Right hindlimb (tissue), 1 donor: ENCODE measurements at places on chromosomes 16 and 17.

DNA sequence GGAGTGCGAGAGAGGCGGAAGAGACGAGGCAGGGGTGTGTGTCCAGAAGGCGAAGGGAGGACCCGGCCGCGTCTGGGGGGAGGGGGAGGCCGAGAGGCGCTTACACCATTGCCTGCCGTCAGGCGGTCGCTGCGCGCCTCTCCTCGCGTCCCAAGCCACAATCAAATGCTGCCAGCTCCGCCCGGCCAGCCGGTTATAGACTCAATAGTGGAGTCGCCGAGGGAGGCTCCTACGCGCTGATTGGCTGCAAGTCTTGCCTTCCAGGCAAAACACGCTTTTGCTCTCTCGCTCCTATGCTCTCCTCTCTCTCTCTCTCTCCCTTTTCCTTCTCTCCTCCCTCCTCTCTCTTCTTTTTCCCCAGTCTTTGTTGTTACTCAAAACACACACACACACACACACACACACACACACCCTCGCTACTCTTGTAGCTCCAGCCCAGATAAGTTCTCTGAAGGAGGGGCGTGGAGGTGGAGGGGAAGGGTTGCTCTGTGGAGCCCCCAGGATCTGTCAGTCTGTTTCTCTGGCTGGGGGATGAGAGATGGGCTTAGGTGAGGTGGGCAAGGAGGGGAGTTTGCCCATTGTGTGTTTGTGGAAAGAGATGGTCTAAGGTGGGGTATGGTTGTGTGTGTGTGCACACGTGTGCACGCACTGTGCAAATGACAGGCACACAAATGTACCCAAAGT, at the start of gene DLX3:
TSS of gene DLX3 (minus strand) at position 170 of the 684 bp plus-strand sequence. CDS start 226 bp downstream, outside the sequence.
- peak; percentile 85 for DNase-seq

DNA sequence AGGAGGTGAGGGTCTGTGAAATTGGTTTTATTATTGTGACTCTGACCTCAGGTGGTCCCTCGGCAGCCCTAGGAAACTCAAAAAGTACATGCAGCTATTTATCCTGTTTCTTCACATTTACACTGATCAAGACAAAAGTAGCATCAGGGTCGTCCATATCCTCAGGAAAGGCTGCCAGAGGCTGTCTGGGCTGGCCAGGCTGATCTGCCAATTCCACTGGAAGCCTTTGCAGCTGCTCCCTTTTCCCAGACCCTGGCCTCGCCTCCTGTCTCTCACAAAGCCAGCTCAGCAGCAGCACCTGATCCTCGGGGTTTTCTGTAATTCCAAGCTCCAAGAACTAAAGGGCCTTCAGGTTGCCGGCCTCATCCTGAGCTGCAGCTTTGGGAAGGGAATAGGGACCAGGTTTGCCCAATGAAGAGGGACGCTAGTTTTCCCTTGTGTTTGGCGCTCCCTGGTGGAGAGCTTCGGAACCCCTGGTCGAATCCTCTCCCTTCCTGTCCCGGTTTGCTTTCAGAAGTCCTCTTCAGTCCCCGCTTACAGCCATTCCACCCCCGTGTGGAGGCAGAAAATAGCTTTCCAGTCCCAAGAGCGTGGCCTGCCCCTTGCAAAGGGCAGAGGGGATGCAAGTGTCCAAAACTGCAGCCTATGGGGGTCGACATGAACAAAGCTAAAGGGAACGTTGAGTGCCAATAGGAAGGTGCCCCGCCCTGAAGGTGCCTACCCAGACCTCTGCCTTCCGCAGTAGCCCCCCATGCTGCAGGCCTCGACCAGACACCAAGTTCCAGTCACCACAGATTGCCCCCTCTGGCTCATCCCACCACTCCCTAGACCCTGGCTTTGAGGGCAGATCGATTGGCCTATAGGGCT, 13.4 kb downstream of the MFSD6L start:
- DNase-seq, result peak; percentile 83

- DNase-seq, result peak; percentile 44
Observed at GRCh38 chr17:47707056-47707804, 13.3 kb downstream of the TBKBP1 start.

- DNase-seq, result no peak
Observed at GRCh38 chr17:47839071-47839470, 2.0 kb downstream of the SCRN2 start.

GRCh38 chr17:692116-692515, 22.5 kb downstream of the VPS53 start:
- no peak for DNase-seq

DNA sequence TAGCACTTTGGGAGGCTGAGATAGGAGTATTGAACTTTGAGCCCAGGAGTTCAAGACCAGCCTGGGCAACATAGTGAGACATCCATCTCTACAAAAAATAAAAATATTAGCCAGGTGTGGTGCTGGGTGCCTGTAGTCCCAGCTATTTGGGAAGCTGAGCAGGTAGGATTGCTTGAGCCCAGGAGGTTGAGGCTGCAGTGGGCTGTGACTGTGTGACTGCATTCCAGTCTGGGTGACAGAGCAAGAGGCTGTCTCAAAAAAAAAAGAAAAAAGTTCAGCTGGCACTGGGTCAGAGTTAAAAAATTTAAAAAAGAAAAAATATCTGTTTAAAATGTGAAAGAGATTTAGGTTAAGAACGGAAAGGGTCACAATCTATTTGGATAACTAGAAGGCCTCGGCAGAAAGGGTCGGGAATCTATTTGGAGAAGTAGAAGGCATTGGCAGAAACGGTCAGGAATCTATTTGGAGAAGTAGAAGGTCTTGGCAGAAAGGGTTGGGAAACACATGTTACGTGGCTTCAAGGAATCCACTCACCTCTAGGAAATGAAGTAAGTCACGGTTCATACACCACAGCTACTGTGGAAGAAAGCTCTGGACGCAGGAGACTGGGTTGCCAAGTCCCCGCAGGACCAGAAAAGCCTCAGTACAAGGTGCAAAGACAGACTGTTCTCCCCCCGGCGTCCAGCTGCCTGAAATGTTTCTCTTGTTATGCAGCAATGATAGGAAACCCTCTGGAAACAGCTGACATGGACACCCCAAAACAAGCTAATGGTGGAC, 25.3 kb downstream of the LMF1 start:
- DNase-seq, result no peak

GRCh38 chr17:75625813-75626486, 7.3 kb upstream of the SMIM5 start:
- DNase-seq, result no peak

DNA sequence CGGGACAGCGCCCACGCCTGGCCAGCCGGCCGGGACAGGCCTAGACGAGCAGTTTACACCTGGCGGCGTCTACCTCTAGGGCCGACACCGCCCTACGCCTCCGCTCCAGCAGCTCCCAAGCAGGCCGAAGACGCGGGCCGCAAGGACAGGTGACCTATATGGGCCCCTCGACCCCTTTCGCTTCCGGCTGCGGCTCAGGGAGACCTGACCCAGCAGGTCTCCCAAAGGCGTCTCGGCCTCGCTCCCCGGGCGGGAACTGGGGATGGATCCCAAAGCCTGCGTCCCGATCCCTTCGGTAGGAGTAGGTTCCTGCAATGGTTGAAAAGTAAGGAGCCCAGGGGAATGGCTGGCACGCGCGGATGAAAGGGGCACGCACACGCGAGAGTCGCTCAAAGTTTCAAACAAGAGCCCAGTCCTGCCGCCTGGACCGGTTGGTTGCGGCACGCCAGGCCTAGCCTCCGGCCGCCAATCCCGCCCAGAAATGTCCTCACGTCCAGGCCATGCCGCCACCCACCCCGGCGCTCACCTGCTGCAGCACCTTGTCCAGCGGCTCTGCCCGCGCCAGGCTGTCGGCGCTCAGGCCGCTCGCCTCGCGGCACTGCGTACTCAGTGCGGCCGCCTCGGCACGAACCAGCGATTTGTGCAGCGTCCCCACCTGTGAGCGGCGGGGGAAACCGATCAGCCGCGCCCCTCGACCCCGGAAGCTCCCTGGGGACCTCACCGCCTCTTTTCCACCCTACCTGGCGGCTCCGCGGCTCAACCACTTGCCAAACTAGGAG, 630 bp downstream of the ESRP2 start:
- DNase-seq, result no peak

- DNase-seq, result no peak
Observed at GRCh38 chr16:21235199-21235585, 1.7 kb downstream of the ANKS4B start.

DNA sequence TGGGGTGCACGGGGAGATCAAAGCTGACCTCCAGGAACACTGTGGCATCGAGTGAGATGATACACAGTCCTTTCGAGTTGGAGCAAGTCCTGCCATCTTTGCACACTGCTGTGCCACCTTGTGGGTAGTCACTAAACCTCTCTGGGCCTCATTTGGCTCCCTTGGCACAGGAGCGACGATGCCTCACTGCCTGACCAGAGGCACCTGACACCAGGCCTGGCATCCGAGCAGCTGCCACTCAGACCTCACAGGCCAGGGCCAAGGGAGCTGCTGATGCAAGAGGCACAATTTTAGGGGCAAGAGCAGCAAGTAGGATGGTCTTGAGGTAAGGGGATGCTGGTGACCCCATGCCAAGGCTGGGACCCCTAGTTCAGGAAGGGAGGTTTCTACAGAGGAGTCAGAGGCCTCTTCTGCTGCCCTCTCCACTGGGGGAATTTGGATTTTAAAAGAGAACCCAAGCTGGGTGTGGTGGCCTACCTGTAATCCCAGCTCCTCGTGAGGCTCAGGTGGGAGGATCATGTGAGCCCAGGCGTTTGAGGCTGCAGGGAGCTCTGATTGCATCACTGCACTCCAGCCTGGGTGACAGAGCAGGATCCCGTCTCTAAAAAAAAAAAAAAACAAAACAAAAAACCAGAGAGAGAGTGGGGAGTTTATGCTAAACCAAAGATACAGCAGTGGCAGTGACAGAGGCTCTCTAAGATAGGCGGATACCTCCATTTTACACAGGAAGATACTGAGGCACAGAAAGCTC, 6.7 kb upstream of the ADGRG1 start:
- no peak for DNase-seq

DNA sequence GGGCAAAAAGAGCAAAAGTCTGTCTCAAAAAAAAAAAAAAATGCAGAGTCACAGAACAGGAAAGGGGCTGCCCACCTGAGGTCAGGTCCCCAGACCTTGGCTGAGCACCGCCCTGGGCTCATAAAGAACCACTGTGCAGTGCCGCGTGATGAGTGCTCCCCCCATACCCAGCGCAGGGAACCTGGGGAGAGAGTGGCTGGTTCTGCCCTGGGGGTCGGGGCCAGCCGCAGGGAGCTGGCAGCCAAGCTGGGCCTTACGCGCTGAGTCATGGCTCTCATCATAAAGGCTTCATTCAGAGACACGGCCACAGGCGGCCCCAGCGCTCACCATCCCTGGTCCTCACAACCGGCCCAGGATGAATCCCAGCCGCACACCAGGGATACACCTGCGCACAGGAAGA, 80.7 kb downstream of the RAB11FIP4 start:
- peak; percentile 48 for DNase-seq

- DNase-seq, result no peak
Observed at GRCh38 chr16:5220705-5221104, 123.1 kb upstream of the EEF2KMT start.

DNA sequence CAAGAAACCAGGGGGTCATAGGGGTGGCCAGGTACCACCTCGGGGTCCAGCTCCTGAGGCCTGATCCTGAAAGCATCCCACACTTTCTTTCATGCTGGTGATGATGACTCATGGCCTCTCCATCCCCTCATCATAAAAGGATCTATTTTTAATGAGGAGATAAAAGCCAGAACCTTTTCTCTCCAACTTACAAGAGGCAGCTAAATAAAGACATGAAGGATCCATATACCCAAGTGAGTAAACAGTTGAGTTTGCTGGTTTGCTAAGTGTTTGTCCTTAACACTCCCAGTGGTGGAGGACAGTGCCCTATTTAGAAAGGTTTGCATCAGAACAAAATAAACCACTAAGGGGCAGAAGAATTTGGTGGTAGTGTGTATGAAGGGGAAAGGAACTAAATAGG, 383.8 kb downstream of the GRIN2A start:
- DNase-seq, result no peak

DNA sequence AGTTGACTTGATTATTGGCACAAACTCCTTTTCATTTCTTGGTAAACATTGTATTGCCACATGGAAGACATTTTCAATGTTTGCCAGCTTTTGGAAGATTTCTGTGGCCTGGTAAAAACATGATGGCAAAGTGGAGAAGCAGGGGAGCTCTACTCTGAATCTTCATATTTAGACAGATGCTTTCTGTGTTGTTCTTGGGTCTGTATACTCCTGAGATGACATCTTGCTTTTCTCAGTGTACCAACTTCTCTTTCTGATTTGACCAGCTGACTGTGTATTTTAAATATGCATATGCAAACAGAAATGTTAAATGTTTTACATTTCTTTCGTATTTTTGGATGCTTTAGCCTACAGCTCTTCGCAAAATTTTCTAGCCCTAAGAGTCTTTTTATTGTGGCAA, 366.2 kb upstream of the MON1B start:
- DNase-seq, result no peak

- no peak for DNase-seq
Observed at GRCh38 chr17:56822725-56823124, 11.0 kb downstream of the C17orf67 start.

GRCh38 chr17:49963626-49964302, 5.2 kb upstream of the DLX4 start:
- peak; percentile 38 for DNase-seq

- peak; percentile 89 for DNase-seq
Observed at GRCh38 chr16:11032922-11033291, 88.5 kb downstream of the CLEC16A start.

- no peak for DNase-seq
Observed at GRCh38 chr16:58217311-58217925, 19.5 kb upstream of the CSNK2A2 start.

- peak; percentile 58 for DNase-seq
Observed at GRCh38 chr17:70060415-70060814, 14.6 kb upstream of the KCNJ16 start.

DNA sequence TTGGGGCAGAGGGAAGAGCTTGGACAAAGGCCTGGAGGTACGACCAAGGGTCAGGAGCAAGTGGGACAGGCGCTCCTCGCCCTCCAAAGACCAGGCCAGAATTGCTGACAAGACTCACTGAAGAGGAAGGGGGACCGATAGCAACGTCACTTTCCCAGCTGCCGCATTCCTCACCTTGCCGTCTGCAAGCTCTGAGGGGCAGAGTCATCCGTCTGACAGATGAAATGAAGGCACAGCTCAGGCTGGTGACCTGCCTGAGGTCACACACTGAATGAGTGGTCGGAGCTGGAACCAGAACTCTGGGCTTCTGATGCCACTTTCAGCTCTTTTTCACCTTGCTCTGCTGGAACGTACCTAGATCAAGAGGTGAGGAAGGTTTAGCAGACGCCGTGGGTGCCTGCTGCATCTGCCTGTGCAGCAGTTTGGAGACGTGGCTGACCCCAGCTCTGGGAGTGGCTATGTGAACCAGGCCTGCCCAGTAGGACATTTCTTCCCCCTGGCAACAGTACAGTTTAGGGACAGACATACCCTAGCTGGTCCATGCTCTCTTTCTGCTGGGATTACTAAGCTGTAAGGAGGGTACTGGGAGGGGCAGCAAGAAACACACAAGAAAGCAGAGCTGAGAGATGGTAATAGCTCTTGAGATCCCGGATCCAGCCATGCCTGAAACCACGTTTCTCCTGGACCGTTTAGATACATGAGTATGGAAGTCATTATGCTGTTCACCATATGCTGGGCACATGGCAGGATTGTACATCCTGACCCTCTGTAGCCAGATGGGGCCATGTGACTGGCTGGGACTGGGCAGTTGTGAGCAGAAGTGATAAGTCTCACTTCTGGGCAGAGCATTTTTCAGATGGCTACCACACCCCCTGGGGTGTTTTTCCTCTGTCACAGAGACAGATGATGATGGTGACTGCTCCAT, 50.9 kb downstream of the IL21R start:
- no peak for DNase-seq

- no peak for DNase-seq
Observed at GRCh38 chr16:5006348-5007193, 27.2 kb downstream of the NAGPA start.
